A549 (cell line): ENCODE measurements at places on chromosomes 4 and X.

GRCh38 chrX:143027275-143027674 lies 1.5 kb downstream of the SPANXN4 start:
- no peak for DNase-seq

DNA sequence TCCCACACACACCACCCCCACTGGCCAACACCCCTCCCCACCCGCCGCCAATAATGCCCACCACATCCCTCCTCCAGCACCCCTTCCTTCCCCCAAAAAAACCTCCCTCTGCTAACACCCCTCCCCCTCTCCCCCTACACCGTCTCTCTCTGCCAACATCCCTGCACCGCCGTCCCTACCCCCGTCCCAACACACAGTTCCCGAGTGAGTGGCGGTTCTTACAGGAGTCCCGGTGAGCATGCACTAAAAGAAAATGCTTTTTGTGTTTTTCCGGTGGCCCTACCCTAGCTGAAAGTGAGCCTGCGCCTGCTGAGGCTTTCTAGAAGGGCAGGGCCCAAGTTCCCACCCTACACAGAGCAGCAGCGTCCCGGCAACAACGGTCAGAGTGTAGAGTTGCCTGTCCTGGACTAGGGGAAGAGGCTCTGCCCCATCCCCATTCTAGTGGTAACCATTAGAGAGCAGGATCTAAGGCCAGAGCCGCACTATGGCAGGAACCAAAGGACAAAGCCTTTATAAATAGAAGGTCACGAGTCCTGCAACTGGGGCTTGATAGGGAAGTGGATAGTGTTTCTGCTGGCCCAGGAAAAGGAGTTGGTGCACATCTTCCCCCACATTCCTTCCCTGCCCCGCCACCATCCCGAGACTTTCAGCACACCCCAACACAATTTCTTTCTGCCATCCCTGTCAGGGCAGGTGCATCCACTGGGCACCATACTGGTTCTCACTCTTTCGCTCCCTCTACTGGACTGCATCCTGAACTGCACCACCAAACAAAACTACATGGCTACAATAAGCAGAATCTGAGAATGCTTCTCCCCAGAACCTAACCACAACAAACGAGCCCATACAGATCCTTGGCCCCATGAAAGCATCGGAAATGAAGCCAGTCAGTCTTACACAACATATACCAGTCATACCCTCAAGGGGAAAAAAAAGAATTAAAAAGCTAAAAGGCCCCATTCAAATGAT lies 78.1 kb upstream of the PAGE3 start:
- DNase-seq = peak; percentile 40

DNA sequence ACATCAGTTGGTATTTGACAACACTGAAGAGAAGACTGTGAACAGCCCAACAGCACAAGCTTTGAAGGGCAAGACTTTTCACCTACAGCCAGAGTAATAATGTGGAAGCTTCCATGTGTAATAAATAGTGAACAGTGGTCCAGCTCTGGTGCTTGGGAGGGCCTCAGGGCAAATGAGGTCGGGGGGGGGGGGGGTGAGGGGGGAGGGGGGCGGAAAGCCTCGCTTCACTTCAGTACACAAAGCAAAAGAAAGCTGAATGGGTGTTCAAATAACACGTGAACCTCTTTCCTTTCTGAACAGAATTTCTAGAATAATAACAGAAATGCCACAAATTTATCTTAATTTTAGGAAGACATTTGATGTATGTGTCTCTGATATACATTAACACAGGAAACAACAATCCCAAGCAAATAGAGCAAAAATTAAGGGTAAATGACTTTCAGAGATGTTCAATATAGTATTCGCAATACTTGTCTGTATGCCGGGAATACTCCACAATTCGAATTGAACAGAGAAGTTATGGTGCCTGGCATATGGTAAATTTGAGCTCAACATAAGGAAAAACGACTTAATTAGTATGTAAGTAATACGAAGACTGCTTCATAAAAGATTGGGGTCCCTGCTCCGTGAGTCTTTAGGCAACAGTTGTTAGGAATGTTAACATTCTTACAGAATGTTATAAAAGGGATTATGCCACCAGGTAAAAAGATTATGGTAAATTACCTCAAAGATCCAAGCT lies 92.6 kb downstream of the FRYL start:
- no peak for DNase-seq

- no peak for DNase-seq
Observed at GRCh38 chrX:9394212-9394611, 70.6 kb upstream of the TBL1X start.

GRCh38 chr4:127162741-127163140 lies 470.0 kb upstream of the INTU start:
- no peak for DNase-seq

DNA sequence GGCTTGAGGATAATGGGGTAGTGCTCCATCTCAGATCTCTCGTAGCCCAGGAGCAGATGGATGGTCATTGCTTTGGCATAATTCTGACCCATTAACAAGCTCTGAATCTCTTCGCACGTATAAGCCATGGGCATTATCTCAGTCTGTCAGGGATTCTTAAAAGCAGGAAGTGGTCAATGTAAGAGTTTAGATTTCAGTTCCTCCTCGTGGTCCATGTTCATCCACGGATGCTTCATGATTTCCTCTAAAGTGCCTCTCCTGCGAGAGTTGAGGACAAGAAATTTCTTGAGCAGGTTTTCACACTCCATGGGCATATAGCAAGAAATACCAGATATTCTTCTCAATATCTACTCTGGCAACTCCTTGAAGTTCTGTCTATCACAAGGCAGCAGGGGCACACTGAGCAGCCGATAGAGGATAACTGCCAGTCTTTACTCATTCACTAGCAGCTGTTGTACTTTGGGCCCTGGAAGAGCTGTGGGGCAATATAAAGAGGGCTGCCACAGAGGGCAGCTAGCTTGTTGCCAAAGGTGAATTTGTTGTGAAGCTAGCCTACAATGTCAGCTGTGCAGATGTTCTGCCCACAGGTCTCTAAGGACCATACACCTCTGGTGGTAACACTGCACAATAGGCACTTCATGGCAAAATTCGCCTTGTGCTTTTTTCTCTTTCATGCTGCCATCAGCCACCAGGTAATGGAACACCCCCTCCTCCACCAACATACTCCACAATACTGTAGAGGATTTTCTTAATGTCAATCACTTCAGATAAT lies 52.0 kb upstream of the WDR17 start:
- DNase-seq = no peak
